Fibroblast of the aortic adventitia (primary cell): ENCODE measurements at places on chromosomes 3 and 15. TPM values are rescaled to one million over a fixed set of nuclear protein-coding genes. Genes with fewer than 3 reads are reported as not detected.

Gene RASGRF1
- total RNA-seq = not detected in 2 replicates

Gene AGBL1
- total RNA-seq = not detected in 2 replicates

GRCh38 chr15:38600236-38600635 is 35.6 kb upstream of the RASGRP1 start:
- DNase-seq = no peak

- DNase-seq = no peak
Measured at GRCh38 chr3:107663266-107663665, 140.5 kb downstream of the BBX start.

- DNase-seq = peak; percentile 95
Measured at GRCh38 chr15:29612096-29612495, 210.2 kb downstream of the TJP1 start.

- DNase-seq = no peak
Measured at GRCh38 chr3:83877910-83878309, 1080.9 kb upstream of the CADM2 start.

DNA sequence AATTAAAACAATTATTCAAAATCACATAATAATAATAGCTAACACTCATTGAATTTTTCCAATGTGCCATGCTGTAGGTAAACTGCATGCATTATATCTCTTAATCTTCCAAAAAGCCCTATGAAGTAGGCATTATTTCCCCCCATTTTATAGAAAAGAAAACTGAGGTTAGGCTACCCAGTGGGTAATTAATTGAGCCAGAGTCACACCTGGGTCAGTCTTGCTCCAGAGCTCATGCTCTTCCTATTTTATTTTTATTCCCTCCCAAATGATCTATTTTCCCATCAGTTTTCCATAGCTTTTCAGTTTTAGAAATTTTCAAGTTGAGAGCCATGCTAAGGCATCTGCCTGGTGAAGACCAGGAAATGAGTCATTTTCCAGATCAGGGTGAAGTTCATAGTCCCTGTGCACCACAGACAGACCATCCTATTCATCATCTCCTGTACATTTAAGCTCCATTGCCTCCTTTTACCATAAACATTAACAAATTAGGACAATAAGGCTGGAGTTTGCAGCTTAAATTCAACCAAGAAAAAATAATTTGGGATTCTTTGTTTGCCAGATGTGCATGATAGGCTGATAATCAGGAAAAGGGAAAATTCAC is 417.3 kb downstream of the OTOL1 start:
- peak; percentile 47 for DNase-seq

Gene HGD
- total RNA-seq = 0.09 and 0.57 TPM in 2 replicates

Gene SNX4
- 30.5 and 40.6 TPM in 2 replicates for total RNA-seq

DNA sequence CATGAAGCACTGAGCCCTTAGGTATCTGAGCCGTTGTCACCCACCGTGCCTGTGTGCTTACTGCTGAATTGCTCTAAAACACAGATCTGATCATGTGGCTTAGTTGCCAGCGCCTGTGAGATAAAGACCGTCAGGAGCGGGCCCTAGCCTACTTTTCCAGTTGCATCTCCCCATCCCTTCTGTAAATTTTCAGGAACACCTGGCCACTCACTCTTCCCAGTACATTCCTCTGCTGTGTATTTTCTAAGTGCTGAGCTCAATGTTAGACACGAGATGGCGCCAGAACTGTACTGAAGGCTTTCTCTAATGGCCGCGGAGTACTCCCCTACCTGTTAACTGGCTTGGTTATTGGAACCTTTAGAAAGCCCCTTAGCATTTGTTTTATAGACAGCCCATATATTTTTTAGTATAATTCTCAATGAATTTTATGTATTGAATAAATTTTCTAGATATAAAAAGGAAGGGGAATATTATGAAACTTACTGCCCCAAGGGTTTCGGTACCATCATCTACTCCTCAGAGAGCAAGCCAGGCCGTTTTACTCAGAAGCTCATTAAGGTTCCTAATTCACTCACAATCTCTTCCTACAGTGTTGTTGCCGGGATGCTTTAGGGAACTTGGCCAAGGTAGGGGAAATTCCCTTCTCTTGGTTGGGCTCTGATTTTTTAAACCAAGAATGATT is 16.7 kb upstream of the WNT7A start:
- DNase-seq = peak; percentile 74

DNA sequence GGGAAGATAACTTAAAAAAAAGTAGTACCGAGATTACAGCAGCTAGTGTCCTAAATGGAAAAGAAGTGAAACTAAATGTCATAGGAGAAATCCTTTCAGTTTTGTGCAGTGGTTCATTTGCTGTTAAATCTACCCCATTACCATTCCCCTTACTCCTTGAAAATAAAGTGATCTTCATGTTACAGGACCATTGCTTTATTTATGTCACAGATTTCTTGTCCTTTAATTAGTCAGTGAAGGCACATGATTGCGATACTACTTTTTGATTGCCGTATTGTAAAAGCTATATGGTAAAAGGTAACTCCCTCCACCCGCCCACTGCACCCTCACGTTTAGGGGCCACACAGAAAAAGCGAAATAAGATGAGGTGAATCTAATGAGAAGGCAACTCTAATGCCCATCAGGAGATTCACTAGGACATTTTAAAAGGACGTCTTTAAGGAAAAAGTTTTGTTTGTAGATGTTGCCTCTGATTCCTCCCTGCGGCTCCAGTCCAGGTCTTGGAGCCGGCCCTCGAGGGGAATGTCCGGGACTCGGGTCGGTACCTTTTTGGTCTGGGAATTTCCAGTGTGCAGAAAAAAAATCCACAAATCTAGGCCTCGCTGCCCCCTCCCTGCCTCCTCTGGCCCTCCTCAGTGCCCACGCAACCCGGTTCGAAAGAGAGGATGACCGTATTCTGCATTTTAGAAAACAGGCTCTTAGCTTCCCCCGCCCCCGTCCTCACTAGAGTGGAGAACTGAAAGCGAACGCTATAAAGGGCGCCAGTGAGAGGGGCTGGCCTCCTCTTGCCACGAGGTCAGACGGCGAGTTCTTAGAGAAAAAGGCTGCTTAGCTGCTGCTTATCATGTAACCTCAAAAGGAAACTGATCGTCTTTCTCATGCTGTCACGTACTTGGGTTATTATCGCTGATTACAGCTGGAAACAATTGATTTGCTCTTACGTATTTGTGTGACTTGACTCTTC is 21.8 kb upstream of the NFKBIZ start:
- peak; percentile 77 for DNase-seq

Gene ADAMTSL3
- total RNA-seq = 1.4 and 2.0 TPM in 2 replicates

DNA sequence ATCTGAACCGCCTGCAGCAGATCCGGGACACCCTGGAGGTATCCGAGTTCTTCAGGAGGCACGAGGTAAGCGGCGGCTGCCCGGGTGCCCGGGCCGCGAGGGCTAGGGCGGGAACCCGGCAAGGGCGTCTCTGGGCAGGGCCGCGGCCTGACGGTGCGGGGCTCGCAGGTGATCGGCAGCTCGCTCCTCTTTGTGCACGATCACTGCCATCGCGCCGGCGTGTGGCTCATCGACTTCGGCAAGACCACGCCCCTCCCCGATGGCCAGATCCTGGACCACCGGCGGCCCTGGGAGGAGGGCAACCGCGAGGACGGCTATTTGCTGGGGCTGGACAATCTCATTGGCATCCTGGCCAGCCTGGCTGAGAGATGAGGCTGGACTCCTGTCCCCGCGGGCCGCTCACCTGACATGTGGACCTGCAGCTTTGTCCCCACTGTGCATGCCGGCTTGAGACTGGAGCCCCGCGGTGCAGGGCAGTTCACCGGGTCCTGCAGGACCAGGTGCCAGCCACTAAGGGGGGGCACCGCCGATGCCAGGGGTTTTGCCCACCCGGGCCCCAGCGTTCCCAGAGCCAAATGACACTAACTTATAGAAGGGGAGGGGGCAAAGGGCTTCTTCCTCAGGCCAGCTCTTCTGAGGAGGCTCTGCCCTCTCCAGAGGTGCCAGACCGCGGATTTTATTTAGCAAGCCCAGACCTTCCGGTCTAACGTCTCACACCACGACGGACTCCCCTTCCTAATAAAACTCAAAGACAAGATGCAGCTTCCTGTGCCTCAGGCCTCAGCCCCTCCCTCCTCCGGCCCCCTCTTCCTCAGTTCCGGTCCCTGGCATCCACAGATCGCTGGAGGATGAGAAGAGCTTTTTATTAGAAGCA is 9.4 kb downstream of the ITPKA start:
- DNase-seq = no peak

Gene TERC
- 124 and 230 TPM in 2 replicates for total RNA-seq

DNA sequence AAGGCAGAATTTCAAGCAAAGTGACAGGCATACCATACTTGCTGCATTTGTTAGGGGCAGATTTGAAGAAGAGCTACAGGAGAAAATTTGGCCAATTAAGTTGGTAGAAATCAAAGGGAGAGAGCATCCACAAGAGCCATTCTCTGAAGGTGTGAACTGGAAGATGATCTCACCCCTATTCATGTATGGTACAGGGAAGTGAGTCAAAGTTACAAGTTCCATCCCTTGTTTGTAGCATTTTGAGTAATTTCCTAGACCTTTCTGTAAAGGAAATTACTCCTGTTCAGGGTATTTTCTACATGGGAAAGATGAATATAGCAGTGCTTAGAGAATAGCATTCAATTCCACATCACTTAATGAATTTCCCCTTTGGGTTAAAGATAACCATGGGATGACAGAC is 28.4 kb downstream of the TTC14 start:
- DNase-seq = no peak

GRCh38 chr15:100923902-100924301 is 4.7 kb downstream of the LRRK1 start:
- no peak for DNase-seq

GRCh38 chr15:75620841-75621391 is 4.6 kb downstream of the SNUPN start:
- DNase-seq = peak; percentile 98

- no peak for DNase-seq
Measured at GRCh38 chr15:70258369-70259027, 160.8 kb upstream of the TLE3 start.

- no peak for DNase-seq
Measured at GRCh38 chr3:171393032-171393744, 67.0 kb downstream of the TNIK start.

DNA sequence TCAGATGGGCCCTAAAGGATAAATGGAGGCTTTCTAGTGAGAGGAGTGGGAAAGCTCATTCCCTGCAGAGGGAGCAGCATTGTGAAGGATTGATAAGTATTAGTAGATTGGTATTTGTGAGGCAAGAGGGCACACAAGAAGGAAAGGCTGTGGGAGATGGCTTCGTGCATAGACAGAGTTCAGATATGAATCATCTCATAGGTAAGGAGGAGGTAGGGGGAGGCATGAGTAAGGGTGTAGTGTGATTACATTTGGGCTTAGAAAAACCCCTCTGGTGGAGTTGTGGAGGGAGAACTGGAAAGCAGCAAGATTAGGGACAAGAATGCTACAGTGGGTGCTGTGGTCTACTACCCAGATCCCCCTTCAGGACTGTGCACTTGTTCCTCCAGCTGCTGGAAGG is 29.6 kb downstream of the ONECUT1 start:
- no peak for DNase-seq

DNA sequence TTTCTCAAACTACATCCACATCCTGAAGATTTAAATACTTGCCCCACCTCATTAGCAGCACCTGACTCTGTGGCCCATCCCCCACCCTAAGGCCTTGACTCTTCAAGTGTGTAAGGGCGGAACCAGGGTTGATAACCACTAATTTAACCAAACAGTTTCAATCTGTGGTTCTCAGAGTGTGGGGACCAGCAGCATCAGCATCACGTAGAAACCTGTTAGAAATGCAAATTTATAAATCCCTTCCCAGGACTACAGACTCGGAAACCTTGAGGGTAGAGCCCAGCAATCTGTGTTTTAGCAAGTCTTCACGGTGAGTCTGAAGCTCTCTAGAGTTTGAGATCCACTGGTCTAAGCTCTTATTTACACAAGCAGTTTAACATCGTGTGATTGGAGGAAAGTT is 12.4 kb downstream of the GNB4 start:
- DNase-seq = no peak

DNA sequence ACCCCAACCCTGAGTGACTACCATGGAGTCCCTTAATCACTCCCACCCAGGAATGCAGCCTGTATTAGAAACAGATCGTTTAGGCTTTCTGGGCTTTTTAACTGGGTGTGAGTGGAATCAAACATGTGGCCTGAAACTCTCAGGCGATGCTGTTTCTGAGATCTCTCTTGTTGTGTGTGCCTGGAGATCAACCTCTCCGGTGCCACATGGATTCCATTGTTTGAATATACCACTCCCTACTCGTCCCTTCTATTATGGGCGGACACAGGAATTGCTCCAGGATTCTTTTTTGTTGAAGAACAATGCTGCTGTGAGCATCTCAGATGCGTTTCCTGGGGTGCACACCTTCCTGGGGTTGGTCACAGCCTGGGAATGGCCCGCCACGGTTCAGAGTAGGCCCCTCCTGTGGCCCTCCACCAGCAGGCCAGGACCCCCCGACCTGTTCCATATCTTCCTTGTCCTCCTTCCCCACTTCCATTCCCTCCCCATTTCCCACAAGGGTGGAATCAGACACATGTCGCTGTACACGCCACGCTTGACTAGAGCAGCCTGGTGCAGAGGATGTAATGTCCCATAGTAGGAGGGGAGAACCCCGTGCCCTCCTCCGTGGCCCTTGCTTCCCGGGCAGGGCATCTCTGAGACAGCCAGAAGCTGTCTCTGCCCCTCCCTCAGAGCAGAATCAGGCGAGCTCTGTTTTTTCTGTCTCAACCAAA is 36.4 kb upstream of the PRR23E start:
- DNase-seq = no peak

GRCh38 chr15:69293741-69294615 is 4.7 kb upstream of the PAQR5 start:
- DNase-seq = no peak

GRCh38 chr3:60250810-60251209 is 1000.4 kb downstream of the FHIT start:
- DNase-seq = no peak

DNA sequence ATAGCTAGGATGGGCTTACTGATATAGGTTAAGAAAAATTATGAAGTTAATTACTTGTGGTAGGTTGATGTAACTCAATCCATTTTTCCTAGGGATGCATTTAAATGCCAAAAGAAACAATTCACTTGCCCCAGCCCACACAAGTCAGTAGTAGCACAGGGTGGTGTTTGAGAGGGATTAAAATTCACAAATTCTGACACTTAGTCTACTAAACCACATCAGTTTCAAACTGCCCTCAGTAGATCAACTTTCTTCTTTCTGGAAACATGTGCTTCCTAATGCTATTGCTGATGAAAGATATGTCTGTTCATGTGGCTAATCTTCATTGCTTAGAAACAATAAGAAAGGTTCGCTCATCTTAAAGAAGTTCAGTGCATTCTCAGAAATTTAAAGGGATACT is 160.6 kb downstream of the EPHA3 start:
- DNase-seq = no peak

Gene TCF12
- total RNA-seq = 89.2 and 137 TPM in 2 replicates

DNA sequence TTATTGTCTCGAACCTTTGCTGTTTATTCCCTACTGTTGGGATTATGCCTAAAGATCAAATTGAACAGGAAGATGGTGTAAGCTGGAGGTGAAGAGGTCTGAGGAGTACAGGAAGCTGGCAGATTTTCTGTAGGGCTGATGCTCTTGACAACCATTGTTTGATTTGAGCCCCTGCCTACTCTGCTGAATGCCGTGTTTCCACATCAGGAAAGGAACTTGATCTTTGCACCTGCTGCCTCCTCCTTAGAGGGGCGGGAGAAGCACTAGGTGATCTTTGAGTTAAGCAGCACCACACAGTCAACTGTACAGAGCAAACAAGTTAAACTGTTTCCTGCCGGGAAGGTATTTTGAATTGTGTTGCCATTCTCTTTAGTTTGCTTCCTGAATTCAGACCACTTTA is 364.6 kb upstream of the EPHA6 start:
- DNase-seq = no peak
